GM23248 (cell line): ENCODE measurements at places on chromosomes 6 and 20.

DNA sequence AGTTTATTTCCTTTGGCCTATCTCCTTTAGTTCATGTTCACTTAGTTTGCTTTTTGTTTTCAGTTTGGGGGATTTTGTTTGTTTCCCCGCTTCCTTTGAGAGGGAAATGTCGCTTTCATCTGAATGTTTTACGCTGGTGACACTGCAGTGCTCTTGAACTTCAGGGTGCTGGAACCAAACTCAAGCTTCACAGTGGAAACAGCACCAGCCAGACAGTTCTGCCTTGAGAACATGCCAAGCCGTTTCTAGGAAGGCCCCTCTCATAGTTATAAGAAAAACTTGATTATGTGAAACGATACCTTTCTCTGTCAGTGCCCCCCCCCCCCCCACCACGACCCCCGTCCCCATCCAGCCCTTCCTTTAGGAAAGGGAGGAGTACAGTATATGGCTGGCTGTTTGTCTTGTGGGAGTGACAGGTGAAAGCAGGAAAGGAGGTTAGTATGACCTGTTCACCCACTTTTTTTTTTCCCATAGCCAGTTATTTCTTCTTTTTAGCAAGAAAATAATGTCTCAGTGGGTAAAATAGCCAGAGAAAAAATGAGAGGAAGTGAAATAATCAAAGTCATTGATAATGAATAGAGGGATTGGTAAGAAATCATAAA is 130.1 kb downstream of the LRRC1 start:
- no peak for DNase-seq

DNA sequence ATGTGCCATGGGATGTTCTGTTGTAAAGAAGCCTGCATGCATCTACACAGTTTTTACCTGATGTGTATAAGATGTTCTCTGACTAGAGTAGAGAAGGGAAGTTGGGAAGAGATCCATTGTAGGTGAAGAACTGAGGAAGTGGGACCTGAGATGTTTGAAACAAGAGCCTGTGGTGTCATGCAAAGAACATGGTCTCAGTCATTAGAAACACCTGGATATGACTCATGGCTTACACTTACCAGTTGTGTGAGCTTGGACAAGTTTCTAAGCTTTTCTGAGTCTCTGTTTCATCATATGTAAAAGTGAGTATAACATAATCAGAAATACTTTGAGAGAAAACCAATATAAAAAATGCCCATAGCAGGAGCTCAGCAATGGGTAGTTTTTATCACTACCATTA is 51.9 kb upstream of the SEC63 start:
- no peak for DNase-seq

DNA sequence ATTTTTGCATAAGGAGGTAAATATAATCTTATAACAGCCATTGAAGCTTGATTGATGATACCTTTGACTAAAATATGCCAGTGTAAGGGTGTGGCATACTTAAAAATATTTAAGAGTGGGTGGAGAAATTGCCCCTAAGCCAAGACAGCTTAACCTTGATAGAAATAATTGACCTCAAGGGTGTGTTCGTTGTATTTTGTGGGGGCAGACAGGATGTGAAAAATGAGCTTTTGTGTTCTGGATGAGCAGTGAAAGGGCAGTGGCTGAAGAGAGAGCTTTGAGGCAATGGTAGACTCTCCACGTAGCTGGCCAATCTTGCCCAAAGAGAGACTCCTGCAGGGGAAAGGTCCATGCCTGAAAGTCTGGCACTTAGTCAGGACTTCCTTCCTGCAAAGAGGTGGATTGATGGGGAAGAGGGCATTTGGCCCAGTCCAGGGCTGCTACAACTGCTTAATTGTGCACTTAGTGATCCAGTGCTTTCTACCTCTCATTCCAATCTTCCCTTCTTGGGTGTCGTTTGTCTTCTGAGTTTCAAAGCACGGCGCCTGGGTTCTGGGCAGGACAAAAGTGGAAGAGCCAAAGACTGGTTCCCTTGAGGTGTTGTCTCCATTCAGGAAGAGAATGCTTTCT is 15.6 kb upstream of the CD109 start:
- no peak for DNase-seq

- DNase-seq = no peak
Measured at GRCh38 chr6:14110001-14110818, 7.4 kb upstream of the CD83 start.

DNA sequence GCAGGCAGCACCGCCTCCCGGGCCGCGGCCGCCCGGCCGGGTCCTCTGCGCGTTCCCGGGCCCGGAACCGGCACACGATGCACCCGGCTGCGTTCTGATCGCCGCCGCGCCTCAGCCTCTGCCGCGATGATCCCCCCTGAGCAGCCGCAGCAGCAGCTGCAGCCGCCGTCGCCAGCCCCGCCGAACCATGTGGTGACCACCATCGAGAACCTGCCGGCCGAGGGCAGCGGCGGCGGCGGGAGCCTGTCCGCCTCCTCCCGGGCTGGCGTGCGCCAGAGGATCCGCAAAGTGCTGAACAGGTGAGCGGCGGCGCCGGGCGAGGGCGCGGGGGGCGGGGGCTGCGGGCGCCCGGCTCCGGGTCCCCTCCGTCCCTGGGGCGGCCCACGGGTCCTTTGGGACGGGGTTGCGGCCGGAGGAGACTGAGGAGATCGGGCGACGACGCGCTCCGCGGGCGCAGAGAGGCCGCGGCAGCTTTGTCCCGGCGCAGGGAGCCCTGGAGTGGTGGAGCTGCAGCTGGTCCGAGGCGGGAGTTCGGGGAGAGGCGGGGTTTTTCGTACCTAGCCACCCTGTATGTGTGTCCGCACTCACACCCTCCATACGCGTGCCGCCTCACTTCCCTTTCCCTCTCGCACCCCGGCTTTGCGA is 659 bp downstream of the SLC35F1 start:
- peak; percentile 12 for DNase-seq

DNA sequence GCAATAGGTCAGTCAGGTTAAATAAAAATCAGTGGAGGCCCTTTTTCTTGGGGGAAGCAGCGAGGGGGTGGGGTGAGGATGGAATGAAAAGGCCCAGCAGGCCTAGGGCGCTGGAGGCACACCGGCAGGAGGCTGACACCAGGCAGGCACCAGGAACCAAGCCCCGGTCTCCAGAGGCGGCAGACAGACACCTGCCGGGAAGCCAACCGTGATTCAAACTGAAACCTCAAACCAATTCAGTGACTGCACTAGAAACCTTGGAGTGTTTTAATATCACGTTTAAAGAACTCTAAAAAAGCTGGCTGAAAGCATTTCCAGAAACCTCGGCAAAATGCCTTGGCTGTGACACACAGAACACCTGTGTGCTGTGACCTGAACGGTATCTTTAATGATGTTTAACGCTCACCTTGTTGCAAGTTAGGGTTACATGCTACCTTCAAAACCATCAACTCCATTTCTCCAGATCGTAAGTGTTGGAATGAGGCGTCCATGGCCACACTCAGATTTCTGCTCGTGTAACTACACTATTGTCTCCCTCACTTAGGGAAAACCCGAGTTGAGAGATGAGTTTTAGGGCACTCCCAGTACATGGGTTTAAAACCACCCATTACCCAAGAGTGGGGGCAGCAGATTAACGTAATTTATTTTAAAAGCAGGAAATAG is 27.2 kb downstream of the DIDO1 start:
- no peak for DNase-seq

DNA sequence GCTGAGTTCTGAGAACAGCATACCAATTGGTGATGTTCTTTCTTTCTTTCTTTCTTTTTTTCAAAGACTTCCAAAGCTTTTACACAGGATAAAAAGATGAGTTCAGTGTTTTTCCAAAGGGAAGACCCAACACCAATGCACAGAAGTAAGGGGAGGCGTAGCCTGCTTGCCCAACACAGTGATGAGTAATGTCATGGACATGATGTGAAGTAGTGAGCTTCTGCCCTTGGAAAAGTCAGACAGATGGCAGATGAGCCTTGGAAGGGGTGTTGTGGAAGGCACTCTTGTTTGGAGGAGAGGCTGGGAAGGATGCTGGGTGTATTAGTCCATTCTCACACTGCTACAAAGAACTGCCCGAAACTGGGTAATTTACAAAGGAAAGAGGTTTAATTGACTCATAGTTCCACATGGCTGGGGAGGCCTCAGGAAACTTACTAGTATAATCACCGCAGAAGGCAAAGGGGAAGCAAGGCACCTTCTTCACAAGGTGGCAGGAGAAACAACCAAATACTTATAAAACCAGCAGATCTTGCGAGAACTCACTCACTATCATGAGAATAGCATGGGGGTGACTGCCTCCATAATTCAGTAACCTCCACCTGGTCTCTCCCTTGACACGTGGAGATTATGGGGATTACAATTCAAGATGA is 12.6 kb downstream of the LRP11 start:
- peak; percentile 82 for DNase-seq

GRCh38 chr20:32357375-32357868 is 709 bp upstream of the ASXL1 start:
- peak; percentile 79 for DNase-seq

DNA sequence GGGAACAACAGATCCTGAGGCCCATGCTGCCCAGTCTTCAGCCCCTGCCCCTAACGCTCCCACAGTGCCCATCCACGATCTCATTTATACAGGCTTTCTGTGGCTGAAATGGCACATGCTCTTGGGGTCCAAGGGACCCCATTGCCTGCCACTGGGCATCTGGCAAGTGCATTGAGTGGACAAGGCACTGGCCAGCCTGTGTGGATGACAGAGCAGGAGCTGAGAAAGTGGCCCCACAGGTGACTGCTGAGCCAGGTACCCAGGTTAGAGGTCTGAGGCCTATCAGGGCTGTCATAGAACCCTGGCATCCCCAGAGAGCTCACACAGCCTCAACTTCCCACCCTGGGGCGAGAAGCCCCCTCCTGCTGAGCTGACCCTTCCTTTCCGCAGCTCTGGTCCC is 86.0 kb upstream of the NXT1 start:
- DNase-seq = no peak

DNA sequence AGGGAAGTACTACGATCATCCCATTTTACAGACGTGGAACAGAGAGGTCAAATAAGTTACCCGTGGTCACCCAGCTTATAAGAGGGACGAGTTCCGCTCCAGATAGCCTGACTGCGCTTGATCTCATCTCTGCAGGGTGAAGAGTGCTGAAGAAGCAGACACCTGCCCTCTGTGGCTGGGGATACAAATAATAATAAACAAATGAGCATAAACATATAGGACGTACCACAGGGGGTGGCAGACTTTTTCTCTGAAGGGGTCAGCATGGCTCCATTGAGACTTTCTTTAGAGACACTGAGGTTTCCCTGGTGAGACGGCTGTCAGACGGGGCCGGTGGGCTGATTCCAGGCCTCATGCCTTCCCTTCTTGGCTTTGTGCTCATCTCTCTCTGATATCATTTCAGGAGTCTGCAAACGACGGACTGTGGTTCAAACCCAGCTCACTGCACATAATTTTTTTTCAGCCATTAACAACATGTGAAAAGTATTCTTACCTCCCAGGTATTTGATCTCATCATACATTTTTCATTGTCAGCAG is 47.1 kb downstream of the IRF4 start:
- DNase-seq = no peak

GRCh38 chr6:79778816-79779215 is 147.7 kb downstream of the SH3BGRL2 start:
- DNase-seq = no peak

- DNase-seq = no peak
Measured at GRCh38 chr6:116388924-116389323, 18.2 kb downstream of the DSE start.

GRCh38 chr6:166393535-166393823 is 10.7 kb upstream of the MPC1 start:
- DNase-seq = no peak

- DNase-seq = peak; percentile 91
Measured at GRCh38 chr6:3749977-3750316, 1.6 kb downstream of the PXDC1 start.

DNA sequence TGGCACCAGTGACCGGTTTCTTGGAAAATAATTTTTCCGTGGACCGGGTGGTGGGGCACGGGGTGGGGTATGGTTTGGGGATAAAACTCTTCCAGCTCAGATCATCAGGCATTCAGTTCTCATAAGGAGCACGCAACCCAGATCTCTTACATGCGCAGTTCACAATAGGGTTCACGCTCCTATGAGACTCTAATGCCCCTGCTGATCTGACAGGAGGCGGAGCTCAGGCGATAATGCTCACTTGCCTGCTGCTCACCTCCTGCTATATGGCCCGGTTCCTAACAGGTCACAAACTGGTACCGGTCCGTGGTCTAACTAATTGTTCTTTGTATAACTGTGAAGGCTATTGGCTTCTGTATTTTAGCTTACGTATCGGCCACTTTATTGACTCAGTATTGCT is 51.7 kb downstream of the VSTM2L start:
- no peak for DNase-seq

DNA sequence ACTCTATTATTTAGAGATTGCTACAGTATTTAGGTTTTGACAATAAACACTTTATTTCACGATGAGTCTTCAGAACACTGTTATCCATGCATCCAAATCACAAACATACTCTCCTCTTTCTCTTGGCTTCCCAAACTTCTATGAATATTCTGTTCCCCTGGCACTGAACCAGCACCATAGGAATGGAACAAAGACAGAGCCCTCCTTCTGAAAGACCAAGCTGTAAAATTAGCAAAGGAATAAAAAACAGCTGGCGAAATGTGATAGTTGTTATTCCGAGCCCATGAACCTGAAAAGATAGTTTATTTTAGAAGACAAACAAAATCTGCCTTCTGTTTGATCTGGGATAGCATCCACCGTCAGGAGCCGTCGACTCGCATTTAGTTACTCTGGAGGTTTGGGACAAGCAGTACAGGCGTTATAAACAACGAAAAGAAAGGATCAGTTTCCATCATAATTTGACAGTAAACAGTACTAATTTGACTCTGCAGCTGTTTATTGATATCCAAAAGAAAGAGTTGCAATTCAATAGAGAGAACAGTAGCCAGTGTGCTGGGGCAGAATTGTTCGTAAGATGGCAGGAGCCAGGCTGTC is 161.4 kb downstream of the CLIC5 start:
- no peak for DNase-seq

GRCh38 chr6:33286946-33287914 is 1.8 kb downstream of the WDR46 start:
- DNase-seq = no peak

GRCh38 chr6:2188397-2188796 is 57.0 kb downstream of the GMDS start:
- no peak for DNase-seq

GRCh38 chr6:128230267-128230989 is 290.0 kb downstream of the PTPRK start:
- no peak for DNase-seq

GRCh38 chr20:23148731-23149570 is 62.8 kb upstream of the CD93 start:
- DNase-seq = no peak

- DNase-seq = no peak
Measured at GRCh38 chr6:165716886-165717285, 53.8 kb upstream of the PDE10A start.

DNA sequence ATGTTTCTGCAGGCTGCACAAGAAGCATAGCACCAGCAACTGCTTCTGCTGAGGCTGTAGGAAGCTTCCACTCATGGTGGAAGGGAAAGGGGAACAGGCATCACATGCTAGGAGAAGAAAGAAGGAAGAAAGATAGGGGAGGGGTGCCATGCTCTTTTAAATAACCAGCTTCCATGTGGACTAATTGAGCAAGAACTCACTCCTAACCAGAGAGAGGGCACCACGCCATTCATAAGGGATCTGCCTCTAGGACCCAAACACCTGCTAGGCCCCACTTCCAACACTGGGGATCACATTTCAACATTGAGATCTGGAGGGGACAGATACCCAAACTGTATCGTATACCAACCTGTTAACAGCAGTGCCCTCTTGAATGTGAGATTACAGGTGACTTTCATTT is 46.9 kb upstream of the ARMC2 start:
- DNase-seq = no peak
